ENCODE measurements at places on chromosomes 6 and 20.

- DNase-seq, result no peak
Observed at GRCh38 chr6:5634525-5634924, 372.2 kb downstream of the NRN1 start.

DNA sequence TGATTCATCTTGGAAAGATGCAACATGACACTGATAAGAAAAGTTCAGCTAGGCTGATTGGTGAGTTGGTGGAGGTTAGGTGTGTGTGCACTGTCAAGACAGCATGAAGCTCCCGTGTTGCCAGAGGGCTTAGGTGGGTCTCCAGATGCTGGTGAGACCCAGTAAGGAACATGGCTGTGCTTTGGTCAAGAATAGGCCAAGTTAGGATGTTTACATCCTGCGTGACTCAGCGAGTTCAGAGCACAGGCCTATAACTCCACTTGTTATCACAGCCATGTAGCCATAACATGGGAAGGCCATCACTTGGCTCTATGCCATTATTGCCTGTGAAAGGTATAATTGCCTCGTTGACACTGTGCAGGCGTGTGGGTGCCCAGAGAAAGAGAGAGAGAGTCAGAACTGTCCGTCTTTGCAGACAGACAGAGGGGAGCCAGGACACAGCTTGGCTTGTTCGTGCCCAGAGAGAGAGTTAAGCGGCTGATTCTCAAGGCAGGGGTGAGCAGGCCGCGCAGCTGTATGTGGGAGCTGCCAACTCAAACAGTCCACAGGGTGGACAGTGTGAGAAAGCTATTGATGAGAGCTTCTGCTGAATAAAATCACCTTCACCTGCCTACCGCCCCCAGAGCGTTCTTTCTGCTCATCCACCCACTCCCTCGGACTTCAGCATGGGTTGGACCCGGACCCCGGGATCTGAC lies 43.5 kb downstream of the OR2B6 start:
- DNase-seq, result no peak

GRCh38 chr6:28809947-28810658 lies 113.7 kb downstream of the TRIM27 start:
- DNase-seq, result no peak

DNA sequence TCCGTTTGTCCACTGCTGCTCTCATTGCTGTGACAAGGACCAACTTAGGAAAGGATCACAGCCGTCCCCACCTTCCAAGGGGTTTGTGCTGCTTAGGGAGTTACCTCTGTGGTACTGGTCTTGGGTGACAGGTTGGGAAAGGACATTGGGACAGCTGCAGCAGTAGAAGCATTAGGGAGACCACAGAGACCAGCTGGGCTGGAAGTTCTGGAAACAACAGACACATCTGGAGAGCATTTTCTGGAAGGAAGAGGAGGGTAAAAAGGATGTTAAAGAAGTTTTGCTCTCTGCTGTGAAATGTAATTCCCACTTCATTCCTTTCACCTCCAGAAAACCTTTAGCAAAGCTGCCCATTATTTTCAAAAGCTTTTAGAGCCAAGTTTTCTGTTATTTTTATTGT lies 304.2 kb downstream of the LRFN2 start:
- no peak for DNase-seq
